ENCODE measurements at places on chromosomes 6 and 20. TPM values are rescaled to one million over a fixed set of nuclear protein-coding genes. Genes with fewer than 3 reads are reported as not detected.

- DNase-seq = no peak
Measured at GRCh38 chr6:73954881-73955280, 258.9 kb downstream of the CD109 start.

- no peak for DNase-seq
Measured at GRCh38 chr20:62816031-62816883, 593 bp upstream of the COL9A3 start.

Gene SRSF3
- 190 TPM for total RNA-seq

GRCh38 chr20:50426866-50427718 lies 83.1 kb upstream of the PTPN1 start:
- no peak for DNase-seq

- no peak for DNase-seq
Measured at GRCh38 chr6:125485757-125486156, 184.0 kb upstream of the HDDC2 start.

Gene GTF3C6
- total RNA-seq = 56.6 TPM

Gene COL19A1
- total RNA-seq = 0.46 TPM

GRCh38 chr6:149508485-149508884 lies 23.7 kb upstream of the ZC3H12D start:
- DNase-seq = no peak

DNA sequence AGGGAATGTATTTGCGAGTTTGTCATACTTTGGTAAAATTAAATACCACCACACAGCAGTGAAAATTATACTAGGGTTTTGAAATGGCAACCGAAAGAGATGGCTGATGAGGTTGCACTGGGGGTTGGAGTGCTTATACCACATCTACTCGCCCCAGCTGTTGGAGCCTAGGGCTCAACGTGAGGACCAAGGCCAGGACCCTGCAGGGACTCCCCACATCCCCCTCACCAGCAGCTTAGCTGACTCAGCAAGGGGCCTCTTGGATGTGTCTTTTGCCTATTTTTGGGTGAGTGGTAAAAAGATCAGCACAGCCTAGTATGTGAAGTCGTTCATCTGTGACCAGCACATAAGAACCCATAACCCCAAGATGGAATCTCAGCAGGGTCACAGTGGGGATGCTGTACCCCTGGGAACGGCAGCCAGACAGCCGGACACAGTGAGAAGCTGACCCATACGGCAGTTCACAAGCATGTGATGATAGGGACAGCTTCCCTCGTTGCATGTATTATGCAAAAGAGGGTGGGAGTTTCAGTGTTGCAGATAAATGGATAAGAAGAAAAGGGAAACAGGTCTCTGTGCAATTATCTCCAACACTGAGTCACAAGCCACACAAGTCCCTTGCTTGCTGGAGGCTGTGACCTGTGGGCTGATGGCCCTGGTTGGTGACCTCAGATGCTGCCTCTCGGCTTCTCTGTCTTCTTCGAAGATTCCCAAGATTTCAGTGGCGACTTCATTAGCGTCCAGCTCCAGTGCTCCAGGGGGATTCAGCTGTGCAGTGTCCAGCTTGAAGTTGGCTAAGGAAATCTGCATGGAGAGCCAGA lies 20.9 kb upstream of the SPO11 start:
- no peak for DNase-seq

Gene EGFL8
- 16.9 TPM for total RNA-seq

Gene MACROD2
- total RNA-seq = 15.5 TPM

- DNase-seq = peak; percentile 32
Measured at GRCh38 chr20:48724891-48725554, 102.8 kb downstream of the PREX1 start.

- peak; percentile 93 for DNase-seq
Measured at GRCh38 chr20:1893721-1894470, 1.3 kb upstream of the SIRPA start.

DNA sequence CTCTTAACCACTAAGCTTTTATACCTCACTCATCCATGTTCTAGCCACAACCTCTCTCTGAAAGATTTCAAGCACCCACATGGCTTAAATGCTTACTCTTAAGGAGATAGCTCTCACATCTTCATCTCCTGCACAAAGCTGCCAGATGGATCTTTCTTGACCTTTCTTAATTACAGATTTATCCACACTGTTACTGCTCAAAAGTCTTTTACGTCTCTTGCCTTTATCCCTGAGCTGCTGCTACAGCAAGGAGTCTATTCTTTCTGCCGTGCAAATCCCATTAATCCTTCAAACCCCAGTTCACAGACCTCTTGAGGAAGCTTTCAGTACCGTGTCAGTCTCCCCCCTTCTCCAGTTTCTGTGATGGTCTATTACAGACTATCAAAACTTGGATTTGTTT lies 54.6 kb downstream of the B4GALT5 start:
- no peak for DNase-seq

- no peak for DNase-seq
Measured at GRCh38 chr20:54132612-54133433, 41.0 kb downstream of the CYP24A1 start.

DNA sequence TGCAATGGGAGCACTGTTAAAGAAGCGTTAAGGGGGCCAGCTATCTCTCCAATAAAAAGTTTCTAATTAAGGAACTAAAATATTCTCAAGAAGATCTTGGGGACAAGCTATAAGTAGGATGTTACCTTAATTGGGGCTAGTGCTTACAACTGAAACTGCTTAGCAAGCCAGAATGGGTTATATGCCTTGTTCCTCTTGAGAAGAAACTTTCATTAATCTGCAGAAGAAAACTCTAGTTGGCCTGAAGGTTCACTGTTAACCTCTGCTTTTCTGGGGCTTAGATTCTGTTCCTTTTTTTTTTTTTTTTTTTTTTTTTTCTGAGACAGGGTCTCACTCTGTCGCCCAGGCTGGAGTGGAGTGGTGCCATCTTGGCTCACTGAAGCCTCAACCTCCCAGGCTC lies 82.2 kb downstream of the BACH2 start:
- no peak for DNase-seq

GRCh38 chr20:16587066-16587465 lies 13.8 kb upstream of the KIF16B start:
- DNase-seq = no peak

DNA sequence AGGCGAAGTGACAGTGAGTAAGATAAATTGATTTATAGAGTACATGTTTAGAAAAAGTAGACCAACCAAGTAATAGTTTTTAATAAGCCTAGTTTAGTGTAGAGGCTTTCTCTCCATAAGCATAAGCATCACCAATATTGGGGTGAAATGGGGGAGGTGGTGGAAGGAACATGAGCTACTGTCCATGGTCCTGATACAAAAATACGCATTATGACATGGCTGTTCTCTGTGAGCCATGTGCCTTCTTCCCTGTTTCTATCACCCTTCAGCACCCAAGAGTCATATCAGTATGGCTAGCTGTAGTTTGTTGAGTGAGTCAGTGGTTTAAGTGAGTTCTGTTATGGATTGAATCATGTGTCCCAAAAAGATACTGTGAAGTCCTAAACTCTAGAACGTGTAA lies 150.8 kb downstream of the EDN1 start:
- no peak for DNase-seq

Gene PLN
- 277 TPM for total RNA-seq

Gene KCNK5
- 2.1 TPM for total RNA-seq

GRCh38 chr6:166737261-166737660 lies 110.2 kb upstream of the RPS6KA2 start:
- DNase-seq = no peak

DNA sequence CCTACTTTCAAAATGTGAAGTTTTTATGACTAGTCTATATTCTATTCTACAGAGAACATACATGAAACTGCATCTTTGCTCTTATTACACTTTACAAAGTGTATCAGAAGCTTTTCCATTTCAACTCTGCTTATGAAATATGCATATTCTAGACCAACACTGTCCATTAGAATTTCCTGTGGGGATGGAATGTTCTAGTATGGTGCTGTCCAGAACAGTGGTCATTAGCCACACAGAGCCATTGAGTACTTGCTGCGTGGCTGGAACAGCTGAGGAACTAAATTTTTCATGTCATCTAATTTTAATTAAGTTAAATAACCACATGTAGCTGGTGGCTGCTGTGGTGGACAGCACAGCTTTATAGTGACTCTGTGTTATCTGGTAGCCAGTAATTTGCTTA lies 105.9 kb upstream of the PDE10A start:
- no peak for DNase-seq

DNA sequence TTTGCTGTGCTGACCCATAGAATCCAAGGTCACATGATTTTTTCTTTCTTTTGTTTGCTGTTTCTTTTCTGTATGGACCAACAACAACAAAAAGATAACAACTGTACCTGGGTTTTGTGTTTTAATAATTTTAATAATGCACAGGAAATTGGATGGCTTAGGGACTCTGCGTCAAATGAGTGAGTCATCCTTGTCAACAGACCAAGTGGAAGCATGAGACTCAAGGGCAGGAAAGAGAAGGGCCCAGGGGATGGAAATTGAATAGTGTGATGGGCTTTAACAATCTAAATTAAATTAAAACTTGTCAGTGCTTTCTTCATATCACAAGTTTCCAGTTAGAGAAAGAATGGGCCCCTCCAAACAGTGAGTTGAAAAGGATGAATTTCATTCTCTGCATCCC lies 413.0 kb downstream of the PREX1 start:
- no peak for DNase-seq

Gene TBC1D32
- total RNA-seq = 4.0 TPM

GRCh38 chr20:24765316-24766142 lies 183.5 kb upstream of the CST7 start:
- peak; percentile 68 for DNase-seq

DNA sequence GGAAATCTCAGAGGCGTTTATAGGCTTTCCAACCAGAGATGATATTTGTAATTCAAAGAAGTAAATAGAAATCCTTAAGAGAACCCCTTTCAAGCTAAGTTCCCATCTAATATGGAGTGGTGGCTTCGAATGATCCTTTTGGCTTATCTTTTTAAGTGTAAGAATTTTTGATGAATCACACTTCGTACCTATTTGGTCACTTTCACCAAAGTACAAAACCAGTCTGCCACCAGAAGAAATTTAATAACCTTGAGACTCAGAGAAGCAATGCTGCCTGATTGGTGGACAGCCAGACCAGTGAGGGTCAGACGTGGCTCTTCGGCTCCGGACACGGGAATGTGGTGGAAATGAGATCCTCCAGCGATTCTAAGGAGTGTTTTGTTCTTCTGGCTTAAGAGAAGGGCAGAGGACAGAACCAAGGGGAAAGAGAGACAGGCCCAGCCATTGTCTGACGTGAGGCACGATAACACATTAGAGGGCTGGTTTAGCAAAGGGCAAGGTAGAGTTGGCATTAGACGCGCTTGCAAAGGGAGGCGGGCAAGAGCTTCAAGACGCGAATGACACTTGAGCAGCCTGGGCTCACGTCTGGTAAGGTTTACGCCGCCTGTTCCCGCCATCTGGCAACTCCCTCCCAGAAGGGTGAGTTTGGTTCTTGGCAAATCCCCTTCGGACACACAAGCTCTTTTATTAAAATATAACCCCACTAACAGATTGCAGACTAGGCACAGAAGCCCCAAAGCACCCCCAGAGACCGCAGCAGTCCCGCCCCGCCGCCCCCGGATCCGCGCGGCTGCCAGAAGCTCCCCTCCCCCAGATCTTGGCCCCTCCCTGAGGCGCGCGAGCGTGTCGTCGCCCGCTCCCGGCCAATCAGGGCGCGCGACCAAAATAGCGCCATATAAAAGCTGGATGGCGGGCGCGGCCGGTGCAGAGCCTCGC lies 50.0 kb upstream of the EZR start:
- DNase-seq = peak; percentile 94

DNA sequence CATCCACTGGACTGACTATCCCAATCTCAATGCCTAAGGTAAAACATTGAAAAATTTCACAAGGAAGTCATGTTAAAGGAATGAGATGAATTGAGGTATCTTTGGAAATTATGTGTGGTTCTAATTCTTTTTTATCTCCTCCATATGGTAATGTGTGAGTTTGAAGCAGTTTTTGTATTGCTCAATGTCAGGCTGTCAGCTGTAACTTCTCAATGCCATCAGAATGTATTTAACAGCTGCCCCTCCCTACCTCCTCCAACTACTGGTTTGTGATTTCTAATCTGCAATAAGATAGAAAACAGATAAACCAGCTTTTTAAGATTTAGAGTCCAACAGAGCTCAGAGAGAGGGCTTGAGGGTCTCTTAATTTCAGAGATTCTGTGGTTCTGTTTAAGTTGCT lies 1005.8 kb upstream of the ADGRB3 start:
- DNase-seq = no peak

Gene HLA-DMA
- total RNA-seq = 35.0 TPM

Gene ERMARD
- 19.6 TPM for total RNA-seq

Gene FAM83C
- total RNA-seq = not detected

Gene HDGFL1
- total RNA-seq = not detected

Gene HLA-C
- 410 TPM for total RNA-seq

Gene OXT
- not detected for total RNA-seq

DNA sequence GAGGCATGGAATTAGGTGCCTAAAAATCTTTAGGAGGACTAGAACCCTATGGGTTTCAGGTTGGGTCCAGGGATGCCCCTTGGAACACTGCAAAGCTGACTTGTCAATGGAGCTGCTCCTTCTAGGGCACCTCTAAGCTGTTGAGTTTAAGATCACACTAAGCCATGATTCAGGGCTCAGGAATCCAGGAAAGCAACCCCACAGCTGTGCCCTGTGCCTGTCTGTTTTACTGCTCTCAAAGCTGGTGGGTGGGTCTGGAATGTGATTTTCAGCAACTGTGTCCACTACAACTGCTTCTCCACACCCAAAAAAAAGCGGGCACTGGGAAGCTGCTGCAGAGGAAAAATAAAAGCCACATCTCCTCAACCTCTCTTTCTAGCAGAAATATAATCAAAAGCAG lies 310.4 kb upstream of the MOCS1 start:
- no peak for DNase-seq

Gene HLA-G
- total RNA-seq = 0.19 TPM

DNA sequence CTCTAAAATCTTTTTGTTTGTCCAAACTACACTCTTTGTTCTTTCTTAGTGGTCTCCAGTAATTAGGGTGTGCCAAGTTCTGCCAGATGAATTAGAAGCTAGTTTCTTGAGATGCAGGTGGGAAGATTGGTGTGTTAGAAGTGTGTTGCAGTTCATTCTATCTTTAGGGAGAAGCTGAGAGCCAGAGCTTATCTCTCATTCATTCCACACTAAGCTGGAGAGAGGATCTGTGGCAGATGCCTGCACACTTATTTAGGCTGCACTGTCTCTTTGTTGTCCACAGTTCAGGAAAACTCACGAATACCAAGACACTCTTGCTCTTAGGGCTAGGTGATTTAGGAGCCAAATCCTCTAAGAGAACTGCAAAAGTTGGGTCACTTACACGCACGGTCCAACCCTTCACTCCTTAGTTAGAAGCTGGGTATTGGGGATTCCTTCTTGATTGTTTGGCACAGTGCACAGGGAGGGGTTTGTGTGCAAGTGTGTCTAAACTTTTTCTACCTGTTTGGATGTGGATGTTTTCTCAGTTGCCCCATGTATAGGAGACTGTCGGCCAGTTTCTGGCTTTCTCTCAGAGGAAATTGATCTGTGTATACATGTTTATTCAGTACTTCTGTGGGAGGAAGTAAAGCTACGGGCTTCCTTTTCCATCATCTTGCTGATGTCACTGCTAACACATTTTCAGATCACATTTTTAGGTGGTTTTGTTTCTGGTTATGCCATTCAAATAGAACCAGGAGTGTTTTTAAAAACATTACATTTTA lies 49.5 kb downstream of the SMAP1 start:
- no peak for DNase-seq
